LNCaP clone FGC (cell line): ENCODE measurements at places on chromosomes 2 and 18.

DNA sequence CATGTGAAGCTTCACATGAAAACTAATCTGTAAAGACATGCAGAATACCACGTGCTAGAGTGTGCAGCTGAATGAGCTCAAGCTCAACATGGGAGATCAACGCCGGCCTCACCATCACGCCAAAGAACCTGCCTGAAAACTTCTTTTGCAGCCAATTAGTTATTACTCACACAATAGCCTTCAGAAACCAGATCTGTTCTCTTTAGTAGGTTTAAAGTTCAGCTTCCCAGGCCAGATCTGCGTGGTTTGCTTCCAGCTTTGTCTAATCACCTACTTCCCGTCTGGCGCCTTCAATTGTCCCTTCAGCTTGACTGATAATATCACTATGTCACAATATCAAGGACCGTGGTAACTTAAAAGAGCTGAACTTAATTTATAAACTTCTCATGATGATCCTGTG, 68.0 kb upstream of the ZNF236 start:
- no peak for DNase-seq

GRCh38 chr2:179251870-179252269, 12.8 kb downstream of the SESTD1 start:
- no peak for DNase-seq

DNA sequence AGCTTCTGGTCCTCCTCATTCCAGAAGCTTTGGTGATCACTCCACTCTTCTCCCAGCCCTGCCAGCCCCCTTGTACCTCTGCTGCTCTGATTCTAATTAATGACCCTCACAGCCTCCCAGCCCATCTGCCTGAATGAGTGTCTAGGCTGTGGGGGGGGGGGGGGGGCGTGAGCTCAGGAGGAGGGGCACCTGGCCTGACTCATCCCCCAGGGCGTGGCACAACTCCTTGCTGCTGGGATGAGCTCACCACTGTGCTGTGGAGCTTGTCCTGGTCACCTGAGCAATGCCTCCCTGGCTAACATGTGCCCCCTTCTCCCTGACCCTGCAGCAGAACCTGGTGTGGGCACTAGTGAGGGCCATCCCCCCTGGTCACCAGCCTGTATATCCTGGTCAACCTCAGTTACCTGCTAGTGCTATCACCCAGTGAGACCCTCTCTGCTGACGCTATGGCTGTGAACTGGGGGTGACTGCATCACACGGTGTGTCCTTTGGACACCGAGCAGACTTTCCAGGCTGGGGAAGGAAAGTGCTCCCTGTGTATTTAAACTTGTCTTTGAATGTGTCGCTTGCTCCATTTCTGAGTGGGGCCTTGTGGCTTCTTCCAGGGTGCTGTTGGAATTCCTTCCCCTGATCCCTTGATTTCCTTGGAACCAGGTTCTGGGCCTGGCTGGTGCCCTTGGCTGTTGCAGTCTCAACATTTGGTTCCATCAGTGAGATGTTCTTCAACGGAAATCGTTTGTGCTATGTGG, 41.5 kb upstream of the PUM2 start:
- no peak for DNase-seq

DNA sequence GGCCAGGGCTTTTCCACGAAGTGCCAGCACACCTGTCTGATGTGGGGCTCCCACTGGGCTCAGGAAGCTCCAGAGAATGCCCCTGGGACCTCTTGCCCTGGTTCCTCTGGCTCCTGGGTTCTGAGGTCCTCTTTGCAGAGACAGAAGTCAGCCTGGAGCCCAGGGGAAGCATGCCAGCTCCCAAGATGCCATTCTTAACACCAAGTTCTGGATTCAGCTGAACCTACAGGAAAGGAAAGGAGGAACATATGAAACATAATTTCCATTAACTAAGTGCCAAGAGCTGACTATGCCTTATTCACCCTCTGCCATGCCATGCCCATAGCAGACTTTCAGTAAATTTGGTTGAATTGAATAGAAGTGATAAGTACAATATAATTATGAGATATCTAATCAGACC, 21.9 kb downstream of the FAM124B start:
- no peak for DNase-seq

GRCh38 chr2:113755035-113755834, 1.2 kb downstream of the SLC35F5 start:
- DNase-seq: no peak

DNA sequence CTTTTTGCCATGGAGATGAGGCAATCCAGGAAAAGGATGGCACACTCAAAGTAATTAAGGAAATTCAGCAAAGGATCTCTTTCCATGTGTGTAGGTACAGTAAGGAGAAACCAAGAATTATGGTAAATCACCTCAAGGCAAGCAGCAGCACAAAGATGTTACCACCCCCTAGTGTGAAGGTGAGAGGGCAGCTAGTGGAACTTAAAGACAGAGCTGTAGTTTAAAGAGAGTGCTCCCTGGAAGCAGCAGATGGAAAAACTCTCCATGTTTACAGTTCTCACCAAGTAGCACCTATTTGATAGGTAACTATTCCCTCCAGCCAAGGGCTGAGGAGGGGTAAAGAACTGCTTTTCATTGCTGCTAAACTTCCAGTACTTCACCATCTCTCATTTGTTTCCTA, 860.4 kb upstream of the CRIM1 start:
- no peak for DNase-seq

DNA sequence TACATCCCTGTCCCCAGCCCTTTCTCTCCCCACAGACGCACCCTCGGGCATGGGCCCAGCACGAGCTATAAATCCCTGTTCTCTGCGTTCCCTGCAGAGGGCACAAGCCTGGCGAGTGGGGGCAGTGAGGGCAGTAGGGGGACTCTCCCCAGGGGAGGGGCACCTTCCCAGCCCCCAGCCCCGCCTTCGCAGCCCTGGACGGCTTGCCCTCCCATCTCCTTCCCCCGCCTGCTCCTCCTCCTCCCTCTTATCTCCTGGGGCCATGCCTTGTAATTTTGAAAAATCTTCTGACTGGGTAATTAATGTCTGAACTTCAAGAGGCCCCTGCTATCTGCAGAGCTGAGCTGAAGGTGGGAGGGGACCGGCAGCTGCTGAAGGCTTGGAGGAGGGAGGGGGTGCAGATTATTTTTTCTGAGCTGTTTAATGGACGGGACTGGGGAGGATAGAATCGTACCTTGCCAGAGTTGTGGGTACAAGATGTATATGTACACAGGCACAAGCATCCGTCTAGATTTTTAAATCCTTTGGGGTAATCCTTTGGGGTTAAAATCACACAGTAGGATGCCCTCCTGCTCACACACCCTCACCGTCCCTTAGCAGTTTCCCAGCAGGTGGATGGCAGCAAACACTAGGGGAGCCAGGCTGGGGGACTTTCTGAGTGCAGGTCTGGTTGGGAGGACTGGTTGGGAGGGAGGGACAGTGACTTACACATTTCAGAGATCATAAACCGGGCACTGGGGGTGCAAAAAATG, 121.9 kb downstream of the SMAD7 start:
- DNase-seq: no peak

DNA sequence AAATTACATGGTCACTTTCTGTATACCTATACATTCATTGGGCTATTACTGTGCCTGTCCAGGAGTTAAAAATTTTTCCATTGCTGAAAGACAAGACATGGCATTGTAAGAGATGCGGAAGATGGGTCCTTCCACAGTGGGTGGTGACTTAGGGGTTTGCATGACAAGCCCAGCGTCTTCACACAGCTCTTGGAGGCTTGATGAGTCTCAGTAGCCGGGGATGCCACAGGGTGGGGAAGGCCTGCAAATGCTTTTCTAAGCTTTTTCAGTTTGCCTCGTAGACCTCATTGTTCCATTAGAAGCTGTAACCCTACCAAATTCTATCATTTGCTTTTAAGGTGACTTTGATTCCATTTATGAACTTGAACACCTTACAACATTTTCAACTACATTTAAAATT, 18.1 kb upstream of the MAPRE3 start:
- no peak for DNase-seq

GRCh38 chr2:31729442-31730092, 148.8 kb upstream of the SRD5A2 start:
- DNase-seq: peak; percentile 26

GRCh38 chr2:237491515-237492118, 4.6 kb downstream of the MLPH start:
- no peak for DNase-seq

DNA sequence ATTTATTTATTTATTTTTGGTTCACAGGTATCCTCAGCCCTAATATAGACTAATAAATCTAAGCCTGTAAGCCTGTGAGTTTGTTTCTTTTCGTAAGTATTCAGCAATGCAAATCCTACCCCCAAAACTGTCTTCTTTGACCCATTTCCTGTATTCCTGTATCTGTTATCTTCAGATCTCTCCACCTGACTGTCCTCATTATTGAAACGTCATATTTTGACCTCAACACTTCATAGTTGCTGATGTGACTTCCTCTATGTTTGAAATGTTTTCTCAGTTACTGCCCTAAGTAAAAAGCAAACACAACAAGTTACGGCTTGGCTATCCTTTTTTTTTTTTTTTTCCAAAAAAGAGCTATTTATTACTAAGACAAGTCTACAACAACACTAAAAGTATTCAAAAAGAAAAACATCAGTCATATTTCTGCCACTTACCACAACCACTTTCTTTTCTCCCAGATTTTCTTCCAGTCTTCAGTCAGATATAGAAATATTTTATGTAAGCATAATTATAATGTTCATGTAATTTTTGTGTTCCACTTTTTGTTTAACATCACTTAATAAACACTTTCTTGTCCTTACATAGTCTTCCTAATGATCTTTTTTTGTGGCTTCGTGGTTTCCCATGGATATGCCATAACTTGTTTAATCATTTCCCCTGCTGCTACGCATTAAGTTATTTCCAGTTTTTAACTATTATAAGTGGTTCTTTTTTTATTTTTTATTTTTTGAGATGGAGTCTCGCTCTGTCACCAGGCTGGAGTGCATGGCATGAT, 45.0 kb upstream of the EML4 start:
- DNase-seq: no peak

DNA sequence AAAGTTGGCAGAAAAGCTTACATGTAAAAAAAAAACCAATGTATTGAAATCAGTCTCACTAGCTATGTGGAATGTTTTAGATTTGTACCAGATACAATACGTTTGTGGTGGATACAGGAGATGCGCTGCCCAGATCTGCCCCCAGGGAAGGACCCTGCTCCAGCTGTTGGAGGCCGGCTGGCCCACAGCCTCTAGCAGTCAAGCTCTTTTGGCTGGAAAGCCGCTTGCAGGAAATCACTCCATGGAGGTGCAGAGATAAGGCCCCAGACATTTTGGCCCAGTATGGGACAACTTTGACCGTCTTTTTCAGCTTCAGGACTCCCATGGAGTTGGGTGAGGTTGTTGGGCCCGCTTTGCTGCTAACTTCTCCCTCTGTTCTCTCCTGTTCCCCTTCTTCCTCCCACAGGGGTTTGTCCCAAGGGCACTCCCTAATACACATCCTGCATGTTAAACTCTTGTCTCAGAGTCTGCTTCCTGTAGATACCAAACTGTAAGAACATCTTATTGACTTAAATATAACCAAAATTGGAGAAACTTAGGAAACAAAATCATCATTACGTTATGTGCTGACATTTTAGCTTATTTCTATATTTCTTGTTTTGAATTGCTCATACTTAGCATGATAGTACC, 1.7 kb upstream of the QPCT start:
- no peak for DNase-seq

GRCh38 chr18:69845593-69846506, 101.8 kb downstream of the CD226 start:
- DNase-seq: no peak
